Stimulated activated CD4-positive, alpha-beta T cell treated with anti-CD3 and anti-CD28 coated beads, Interleukin-1b, Interleukin-23, amount 100 ng/mL, for 24 hours (primary cell): ENCODE measurements at places on chromosomes 12 and 14.

GRCh38 chr12:81181691-81182090, 103.8 kb downstream of the ACSS3 start:
- no peak for DNase-seq

DNA sequence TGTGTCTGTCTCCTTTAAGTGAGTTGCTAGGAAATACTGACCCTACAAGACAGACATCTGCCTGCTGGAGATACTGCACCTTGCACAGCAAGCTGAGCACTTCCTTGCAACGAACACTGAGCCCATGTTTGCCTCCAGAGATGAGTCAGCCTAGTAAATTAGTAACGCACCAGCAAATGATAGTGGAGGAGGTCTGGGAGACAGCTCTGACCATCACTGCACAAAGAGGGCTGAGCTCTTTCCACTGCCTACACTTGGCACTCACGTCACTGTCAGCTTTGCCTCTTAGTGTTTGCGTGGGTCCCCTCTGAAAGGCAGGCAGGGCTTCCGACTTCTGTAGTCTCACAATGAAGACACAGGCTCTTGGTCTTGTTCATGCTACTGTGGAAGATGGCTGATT, 109.0 kb downstream of the APAF1 start:
- no peak for DNase-seq

DNA sequence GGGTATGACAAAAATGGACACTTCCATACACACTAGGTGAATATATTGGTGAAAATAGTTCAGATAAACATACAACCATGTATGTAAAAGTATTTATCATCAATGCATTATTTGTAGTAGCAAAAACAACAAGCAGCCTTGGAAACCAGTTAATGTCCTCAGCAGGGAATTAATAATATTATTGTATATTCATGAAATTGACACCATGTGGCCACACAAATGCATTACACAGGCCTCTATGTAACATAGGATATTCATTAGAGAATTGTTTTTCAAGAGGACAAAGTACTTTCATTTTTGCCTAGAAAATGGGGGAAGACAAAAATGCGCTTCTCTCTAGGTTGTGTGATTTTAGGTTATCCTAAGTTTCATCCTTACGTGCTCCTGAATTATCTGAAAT, 24.3 kb downstream of the SPRING1 start:
- no peak for DNase-seq

DNA sequence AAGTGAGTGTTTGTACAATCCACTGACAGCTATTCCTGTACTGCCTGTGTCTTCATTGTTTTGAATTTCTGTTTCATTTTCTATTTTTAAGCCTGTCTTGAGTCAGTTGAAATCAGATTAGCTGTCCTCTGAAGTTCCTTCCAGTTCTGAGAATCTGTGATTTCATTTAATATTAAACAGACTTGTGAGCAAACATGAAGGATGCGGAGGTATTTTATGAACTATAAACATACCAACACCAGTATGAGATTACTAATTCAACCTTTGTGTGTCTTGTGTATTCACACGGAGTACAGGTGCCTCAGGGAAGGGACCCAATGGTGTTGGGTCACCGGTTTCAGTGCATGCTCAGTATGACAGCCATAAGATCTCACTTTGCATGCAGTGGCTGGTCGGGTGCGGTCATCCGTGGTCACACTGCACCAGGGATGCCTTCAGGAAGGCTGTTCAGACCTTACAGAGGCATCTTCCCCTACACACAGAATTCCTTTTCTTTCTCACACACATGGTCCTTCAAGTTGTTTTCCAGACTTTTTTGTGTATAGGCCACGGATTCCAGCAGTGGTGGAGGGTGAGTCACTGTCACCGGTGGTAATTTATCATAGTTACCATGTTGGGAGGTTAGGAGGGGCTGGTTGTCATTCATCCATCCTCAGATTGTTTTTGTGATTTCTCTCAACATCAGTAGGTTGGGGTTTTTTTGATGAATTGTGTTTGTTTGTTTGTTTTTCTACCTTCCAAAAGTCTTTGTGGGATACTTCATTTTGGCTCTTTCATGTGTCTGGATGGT, 103.0 kb upstream of the SFSWAP start:
- no peak for DNase-seq

DNA sequence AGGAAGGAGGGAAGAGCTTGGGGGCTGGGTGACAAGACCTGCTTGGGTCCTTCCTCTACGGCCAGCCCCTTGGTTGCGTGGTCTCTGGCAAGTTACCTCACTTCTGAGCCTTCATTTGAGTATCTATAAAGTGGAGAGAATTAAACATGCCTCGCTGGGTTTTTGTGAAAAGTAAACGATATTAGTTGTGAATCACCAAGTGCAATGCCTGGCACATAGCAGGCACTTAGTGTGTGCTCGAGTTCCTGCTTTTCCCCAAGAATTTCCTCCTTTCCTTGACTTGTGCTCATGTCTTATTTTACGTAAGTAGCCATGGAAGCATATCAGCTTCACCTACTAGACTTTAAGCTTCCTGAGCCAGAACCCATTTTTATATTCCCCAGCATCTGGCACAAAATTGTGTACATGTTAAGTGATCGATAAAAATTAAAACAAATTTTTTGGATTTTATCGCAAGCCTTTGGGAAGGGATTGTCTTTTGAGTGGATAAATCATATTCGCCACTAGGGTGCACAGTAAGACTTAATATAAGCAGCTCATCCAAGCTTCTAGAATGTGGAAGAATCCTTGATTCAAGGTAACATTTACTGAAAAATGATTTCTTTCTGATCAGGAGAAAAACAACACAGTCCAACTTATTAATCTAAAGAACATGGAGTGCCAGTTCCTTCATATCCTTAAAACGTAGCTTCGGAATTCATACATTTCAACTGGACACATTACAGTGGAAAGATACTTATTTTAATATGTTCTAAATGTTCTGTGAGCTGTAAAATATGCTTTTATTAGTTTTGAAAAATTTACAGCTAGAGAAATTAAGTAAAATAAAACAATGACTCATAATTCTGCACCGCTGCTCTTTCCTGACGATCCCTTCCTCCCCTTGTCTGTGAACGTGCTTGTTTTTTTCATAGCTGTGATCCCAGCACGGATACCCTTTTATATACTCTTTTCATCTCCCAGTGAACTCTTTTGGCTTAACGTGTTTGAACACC, 62.0 kb downstream of the SLC25A47 start:
- DNase-seq: no peak

DNA sequence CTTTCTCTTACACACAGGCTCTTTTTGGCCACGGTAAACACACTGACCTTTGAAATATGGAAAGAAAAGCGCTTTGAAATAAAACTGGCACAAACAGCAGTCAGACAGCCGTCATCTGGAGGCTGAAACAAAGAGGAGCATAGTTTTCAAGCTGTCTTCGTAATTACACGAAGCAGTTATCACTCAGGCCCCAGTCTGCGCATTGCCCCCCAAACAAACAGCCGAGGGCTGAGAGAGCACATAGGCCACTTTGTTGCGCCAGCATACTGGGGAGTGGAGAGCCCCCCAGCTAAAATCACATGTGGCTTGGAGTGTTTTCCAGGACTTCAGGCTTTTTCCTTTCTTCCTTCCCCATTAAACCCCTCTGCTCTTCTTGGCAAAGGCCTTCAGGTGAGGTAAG, 142.9 kb upstream of the BTG1 start:
- no peak for DNase-seq
